Substantia nigra (tissue), 51 donors: ENCODE measurements at places on chromosomes 13 and 19.

- DNase-seq, result no peak
Observed at GRCh38 chr13:37685206-37685605, 86.6 kb upstream of the POSTN start.

DNA sequence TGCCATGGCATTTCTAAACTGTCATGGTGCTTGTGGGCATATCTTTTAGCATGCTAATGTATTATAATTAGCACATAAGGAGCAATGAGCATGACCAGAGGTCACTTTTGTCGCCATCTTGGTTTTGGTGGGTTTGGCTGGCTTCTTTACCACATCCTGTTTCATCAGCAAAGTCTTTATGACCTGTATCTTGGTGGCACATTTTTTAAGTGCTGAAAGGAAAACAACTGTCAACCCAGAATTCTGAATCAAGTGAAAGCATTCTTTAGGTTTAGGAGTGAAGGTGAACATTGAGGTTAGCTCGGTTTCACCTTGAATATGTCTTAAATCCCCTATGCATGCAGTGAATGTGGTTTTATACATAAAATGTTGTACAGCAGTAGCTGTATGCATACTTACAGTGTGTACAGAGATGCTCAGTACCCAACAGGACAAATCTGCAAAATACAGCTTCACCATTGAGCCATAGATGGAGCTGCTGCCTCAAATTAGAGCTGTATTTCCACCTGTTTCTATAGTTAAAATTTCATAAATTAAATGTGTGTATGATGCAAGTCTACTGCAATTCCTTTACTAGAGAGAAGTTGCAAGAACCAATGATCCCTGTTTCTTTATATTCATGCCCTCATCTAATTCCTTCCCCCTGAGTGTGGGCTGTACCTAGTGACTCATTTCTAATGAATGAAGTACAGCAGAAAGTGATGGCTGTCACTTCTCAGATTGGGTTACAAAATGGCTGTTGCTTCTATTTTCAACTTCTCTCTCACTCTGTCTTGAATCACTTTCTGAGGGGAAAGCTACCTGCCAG, 25.2 kb upstream of the IGSF23 start:
- no peak for DNase-seq

DNA sequence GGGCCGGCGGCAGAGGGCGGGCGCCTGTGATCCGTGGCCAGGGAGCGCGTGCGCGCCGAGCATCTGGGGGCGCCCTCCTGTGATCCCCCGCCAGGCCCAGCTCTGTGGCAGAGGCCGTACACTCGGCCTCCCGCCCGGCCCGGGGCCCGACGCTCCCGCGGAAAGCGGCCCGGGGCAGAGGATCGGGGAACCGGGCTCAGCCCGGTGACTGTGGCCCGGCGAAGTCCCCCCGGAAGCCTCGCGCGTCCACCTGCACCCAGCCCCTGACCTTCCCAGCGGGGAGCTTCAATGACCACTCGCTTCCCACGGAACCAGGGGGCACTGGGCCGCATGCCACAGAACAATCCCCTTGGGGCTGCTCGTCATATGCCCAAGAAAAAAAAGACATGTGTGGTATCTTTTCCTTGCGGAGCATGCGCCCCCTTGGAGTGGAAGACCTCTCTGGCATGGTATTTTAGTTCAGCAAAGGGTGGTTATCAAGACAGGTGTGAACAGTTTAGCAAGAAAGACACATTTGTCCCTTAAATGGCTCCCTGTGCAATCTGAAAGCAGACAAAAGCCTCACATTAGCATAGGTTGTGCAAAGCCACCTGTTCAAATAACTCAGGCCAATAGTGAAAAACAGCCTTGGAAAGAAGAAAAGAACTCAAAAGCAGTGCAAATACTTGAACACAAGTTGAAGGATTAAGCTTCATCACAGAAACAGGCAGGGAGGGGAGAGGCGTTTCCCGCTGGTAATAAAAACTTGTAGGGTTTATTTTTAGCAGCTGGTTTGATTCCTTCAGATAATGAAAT, 290.9 kb upstream of the SOX21 start:
- no peak for DNase-seq

DNA sequence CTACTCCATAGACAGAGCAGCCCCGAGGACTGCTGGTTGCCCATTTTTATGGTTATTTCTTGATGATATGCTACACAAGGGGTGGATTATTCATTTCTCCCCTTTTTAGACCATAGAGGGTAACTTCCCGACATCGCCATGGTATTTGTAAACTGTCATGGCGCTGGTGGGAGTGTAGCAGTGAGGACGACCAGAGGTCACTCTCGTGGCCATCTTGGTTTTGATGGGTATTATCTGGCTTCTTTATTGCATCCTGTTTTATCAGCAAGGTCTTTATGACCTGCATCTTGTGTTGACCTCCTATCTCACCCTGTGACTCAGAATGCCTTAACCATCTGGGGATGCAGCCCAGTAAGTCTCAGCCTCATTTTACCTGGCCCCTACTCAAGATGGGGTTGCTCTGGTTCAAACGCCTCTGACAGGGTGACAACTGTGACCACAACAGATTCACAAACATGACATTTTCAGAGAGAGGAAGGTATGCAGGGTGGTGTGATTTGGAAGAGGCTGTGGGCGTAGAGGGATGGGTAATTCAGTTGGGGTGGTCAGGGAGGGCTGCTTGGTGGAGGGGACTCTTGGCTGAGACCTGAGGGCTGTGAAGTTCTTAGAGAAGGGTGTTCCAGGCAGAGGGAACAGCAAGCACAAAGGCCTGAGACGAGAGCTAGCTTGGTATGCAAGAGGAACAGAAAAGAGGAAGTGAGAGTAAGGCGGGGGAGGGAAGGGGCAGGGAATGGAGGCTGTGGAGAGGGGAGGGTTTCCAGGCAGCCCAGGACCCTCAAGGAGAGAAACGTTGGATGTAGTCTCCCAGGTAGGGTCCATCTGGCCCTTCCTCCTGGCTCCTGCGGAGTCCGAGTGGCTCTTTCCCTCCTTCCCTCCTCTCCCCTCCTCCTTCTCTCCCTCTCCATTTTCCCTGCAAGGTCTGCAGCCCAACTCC, 23.5 kb downstream of the FAM187B start:
- DNase-seq, result no peak

GRCh38 chr13:53159431-53159830, 130.8 kb downstream of the OLFM4 start:
- DNase-seq, result no peak

DNA sequence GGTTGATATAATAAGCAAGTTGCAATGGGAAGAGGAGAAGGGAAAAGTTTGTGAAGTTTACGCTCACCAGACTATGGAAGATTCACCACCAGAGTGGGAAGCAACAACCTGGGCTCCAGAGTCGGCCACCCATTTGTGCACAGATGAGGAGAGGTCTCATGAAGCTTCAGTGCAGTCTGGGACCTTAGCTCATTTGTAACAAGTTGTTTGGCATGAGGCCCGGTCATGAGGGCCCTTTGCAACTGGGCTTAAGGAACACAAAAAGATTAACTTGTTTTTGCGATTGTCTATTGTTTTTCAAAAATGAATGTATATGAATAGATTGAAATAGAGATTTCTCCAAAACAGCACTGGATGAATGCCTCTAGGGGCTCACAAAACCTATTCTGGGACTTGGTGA, 94.2 kb downstream of the ZNF737 start:
- DNase-seq, result no peak

- peak; percentile 29 for DNase-seq
Observed at GRCh38 chr19:55454787-55455243, 6.6 kb downstream of the ISOC2 start.
